ENCODE measurements at places on chromosomes 1 and 21.

DNA sequence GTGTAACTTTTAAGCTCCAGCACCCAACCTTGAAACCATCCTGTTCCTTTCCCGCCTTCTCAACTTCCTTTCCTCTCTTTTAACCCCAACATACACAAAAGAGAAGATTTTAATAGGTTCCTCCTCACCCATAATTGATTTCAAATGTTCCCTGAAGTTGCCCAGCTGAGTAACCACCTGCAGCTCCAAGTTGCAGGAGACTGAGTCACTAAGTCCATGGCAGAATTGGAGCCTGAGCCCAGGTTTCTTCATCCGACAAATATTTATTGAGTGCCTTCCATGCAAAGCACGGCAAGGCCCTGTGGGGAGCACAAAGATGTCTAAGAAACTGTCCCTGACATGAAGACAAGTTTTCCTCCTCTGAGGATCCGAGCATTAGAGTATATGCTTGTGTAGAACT lies 97.7 kb downstream of the PAPPA2 start:
- DNase-seq, result no peak

DNA sequence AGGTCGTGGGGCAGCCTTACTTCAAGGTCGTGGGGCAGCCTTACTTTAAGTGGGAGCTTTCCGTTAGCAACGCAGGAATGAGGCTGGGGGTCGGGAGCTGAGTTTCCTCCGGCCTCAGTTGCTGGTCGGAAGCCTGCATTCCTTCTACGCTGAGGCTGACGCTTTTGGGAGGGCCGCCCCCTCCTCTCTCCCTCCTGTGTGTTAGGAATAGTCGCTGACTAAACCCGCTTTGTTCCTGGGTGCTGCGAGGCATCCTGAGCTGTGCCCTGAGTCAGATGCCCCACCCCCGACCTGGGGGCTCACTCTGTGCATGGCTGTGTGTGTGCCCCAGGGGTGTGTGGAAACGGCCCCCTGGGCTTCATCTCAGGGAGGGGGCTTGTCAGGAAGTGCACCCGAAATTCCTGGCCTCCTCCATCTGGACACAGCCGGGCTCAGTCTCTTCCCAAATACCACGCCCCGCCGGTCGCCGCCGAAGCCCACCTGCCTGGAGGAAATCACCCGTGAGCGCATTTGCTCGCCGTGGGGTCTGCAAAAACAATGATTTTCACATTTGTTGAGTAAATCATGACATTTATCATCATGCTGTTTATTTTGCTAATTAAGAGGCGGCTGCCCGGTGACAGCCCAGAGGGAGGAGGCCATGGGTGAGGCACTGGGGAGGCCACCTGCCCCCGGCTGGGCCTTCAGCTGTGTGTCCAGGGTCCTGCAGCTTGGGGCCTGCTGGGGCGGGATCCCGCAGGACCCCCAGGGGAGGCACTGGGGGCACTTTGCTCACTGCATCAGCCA lies 121.4 kb downstream of the PRDM16 start:
- DNase-seq, result no peak

DNA sequence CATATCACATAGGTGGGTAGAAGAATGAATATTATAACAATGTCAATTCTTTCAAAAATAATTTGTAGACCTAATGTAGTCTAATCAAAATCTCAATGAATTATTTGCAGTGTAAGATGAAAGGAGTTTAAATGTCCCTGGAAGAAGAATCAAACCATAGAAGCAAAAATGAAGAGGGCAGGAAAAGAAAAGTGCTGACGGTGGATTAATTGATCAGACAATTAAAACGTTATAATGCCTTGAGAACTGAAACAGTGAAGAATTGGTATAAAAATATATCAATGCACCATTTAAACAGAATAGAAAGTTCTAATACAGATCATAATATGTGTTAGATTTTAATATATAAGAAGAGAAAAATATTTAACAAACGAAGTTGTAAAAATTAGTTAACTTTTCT lies 109.8 kb downstream of the TYW3 start:
- no peak for DNase-seq

DNA sequence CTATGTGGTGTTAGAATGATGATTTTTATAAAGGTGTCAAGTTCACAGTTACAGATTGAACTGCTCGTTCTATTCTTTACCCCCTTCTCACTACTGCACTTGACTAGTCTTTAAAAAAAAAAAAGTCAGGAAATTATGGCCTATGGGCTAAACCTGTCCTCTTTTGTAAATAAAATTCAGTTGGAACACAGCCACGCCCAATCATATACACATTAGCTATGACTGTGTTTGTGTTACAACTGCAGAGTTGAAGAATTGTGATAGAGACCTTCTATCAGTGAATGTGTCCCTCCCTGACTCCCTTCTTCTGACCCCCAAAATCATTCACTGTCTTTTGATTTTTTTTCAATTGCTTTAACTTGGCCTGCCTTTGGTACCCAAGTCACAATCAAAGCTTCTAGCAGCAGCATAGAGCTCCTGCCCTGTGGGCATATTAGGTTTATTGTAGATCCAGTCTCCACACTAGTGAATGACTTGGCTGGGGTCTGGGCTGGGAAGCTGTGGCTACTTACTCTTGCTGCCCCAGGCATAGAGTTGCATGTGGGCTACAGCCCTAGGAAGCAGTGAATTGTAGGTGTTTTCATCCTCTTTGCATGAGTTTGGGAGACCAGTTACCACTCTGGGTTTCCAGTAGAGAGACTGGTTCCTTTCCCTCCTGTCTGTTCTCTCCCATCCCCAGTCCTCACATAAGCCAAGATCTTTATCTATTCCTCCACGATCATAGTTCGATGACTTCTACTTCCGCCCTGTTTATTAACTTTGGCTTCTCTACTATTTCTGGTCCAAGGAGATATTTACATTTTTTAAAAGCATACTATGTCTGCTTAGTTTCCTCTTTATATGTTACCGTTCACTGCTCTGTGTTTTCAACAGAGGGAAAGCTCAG lies 249.9 kb downstream of the FMN2 start:
- DNase-seq, result no peak

GRCh38 chr1:181430015-181430885 lies 53.1 kb upstream of the CACNA1E start:
- DNase-seq, result no peak
